Left lung (tissue), 14 donors: ENCODE measurements at places on chromosomes 4 and X. TPM values are rescaled to one million over a fixed set of nuclear protein-coding genes. Genes with fewer than 3 reads are reported as not detected.
A peak's percentile ranks its signal among the peaks of the same experiment; 100 is the strongest.

- DNase-seq = no peak
Observed at GRCh38 chr4:128006592-128006991, 41.4 kb downstream of the ABHD18 start.

DNA sequence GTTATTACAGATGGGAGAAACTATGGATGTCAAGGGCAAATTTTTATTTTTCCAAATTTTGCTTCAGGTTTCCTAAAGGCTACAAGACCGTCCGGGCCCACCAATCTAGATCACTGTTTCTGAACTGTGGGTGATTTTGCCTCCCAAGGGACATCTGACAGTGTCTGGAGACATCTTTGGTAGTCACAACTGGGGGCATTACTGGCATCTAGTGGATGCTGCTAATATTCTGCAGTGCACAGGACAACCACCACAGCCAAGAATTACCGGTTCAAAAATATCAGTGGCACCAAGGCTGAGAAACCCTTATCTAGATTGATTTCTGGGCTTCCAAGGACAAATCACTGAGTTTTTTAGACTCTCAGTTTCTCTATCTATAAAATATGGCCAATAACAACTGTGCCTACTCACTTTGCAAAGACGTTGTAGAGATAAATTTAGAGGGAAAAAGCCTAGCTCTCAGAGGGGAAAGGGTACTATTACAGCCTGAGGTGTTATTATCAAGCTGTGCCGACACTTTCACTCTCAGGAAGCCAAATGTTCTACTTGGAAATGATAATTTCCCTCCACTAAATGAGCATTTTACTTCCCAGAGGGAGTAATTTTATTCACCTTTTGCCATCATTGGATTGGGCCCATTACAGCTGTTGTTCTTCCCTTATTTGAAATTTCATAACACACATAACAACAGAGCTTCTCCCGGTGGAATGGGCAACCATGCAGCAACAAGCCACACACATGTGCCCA, 442.1 kb downstream of the CENPC start:
- no peak for DNase-seq

- DNase-seq = no peak
Observed at GRCh38 chr4:184384810-184385557, 89.4 kb downstream of the IRF2 start.

CENPVL1 gene
- polyA plus RNA-seq = not detected

IGSF1 gene
- 21.1 TPM for polyA plus RNA-seq

- no peak for DNase-seq
Observed at GRCh38 chr4:166535865-166536264, 662.8 kb downstream of the TLL1 start.

DNA sequence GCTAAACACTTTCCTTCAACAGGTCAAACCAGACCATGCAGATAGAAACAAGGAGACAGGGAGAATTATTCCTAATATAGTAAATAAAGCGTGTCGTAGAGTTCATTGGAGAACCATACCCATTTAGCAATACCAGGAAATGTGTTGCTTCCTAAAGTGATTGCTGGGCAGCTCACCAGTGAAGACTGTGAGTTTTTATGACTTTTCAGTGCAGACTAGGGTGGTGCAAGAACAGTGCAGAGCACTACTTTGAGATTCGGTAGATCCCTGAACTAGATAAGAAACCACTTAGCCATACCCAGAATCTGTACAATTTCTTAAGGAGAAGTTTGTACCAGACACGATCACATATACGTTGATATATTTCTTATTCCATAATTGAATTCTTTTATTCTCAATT, 87.4 kb downstream of the EMCN start:
- DNase-seq = no peak

DNA sequence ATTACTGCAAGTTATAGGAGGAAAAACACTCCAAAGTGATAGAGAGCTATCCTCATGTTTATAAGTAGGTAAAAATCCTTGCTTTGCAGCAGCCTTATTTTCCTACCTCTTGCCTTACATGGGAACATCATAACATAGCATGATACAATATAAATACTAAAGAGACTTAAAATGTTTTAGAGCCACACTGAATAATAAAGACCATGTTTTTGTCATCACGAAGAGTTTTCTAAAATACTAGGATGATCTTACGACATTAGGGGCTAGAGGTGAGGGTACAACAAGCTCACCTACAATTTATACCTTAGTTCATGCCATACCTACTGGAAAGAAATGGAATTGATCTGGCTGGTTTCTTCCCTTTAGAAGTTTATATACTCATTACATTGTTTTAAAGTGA, 184.8 kb downstream of the FBXW7 start:
- no peak for DNase-seq

DNA sequence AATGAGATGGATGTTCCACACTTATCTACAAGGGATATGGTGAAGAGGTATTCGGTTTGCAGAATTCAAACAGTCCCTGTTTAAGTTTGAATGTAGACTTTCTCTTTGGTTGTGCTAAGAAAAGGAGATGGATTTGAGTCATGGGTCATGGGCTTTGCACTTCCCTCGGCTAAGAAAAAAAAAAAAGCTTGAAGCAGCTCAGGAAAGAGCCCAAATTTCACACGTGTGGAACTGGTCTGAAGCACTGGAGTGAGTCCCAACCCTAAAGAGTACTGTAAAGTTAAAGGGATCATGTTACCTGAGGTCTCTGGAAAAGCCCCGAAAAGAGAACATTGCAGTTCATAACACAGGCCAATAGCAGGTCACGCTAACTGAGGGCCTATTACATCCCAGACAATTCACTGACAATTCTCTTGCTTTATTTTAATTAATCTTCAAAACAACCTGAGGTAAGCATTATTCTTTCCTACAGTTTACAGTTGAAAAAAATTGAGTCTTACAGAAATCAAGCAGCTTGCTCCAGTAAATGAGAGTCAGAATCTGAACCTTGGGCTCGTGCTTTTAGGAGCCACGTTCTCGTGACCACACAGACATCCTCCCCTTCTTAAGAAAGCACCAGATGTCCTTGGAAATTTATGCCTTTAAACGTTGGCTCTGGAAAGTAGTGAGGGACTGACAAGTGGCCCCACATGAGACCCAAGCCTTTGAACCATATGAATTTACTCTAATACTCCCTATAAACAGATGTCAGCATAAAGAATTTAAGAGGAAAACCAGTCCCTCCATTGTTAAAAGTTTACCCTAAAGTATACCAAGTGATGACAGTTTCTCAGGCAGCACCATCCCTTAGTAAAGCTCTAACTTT, 89.3 kb downstream of the MAD2L1 start:
- no peak for DNase-seq

DNA sequence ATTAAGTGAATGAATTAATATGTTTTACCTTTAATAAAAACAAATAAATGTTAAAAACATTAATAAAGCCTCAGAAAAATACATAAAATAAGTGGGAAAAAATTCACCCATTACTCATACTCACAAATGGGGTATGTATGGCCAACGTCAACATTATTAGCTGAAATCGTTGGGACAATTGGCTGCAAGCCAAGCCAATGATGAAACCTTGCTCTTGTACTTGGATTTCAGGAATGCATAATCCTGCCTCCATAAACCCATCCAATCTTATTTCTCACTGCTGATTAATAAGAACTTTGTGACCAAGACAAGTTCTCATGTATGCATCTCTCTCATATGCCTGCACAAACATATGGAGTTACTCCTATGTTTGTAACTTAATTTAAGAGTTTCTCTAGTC, 35.3 kb upstream of the ADAMTS3 start:
- no peak for DNase-seq

DNA sequence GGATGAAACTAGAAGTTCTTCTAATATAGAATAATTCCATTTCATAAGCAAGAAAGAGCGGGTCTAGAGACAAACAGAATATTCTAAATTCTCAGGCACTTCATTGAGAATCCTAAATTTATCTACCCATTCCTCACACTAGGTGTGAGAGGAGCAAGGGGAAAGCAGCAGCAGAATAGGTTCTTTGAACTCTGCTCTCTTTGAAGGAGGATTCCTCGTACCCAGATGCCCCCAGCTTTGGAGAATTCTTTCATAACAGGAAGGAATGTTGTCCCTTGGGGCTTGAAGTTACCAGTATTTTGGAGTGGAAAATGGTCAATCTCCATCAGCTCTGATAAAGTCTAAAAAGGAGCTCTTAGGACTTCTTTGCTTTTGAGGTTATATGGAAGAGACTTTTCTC, 59.7 kb upstream of the RASGEF1B start:
- DNase-seq = no peak

MAGT1 gene
- 74.5 TPM for polyA plus RNA-seq

- DNase-seq = no peak
Observed at GRCh38 chr4:176193126-176193525, 2.3 kb downstream of the SPATA4 start.

DNA sequence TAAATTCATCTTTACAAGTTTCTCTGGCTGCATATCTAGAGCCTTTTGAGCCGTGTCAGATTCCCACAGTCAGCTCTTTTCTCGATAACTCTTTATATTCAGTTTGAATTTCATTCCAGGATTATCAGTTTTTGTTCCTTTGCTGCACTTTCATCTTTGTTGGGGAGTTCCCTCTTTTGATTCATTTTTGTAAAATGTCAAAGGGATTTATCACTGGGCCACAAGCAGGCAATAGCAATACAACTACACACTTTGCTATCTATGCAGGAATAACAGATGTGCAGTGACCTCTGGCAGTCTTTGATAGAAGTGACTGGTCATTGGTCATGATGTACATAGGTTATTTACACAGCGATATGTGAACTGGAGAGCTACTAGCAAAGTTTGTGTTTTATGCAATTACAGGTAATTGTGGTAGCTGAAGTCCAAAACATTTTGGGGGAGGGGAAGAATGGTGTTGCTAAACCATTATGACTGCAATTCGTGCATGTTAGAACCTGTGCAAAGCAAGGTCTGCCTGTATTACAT, 43.8 kb downstream of the HPGDS start:
- DNase-seq = no peak

DNA sequence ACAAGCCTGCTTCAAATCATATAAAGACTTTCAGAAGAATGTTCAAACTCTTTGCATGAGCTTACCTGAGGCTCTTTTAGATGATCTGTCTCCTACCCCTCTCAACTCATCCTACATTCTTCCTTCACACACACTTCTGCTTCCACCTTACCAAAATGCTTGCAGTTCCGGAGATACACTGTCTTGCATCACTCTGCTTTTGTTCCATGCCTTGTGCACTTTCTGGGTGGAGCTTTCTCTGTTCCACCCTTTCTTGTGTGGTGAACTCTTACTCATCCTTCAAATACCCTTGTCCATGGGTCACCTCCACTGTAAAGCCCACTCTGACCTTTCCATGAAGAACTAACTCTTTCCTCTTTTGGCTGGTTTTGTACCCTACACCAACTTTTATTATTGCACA, 18.4 kb upstream of the MGST2 start:
- DNase-seq = no peak

GRCh38 chr4:81512001-81512756, 40.5 kb upstream of the RASGEF1B start:
- no peak for DNase-seq

GRCh38 chrX:29726811-29727210, 488.6 kb upstream of the MAGEB2 start:
- no peak for DNase-seq

GRCh38 chrX:94216738-94217137, 542.7 kb downstream of the FAM133A start:
- DNase-seq = no peak

DNA sequence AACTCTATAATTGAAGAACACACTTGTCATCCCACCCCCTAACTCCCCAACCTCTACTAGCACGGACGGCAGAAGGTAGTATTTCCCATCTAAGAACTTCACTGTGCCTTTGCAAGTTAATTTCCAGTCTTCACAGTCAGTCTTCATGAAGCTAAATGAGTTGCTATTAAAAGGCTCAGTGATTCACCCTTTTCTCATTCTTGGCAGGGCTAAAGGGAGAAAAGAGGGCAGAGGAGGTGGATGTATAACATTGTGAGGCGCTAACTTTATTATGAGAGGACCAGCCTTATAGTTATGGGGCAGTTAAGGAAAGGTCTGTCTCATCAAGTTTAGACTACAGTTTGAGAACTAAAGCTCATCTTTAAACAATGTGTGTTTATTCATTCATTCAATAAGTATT, 161.0 kb upstream of the S100G start:
- DNase-seq = no peak

EVC2 gene
- 11.0 TPM for polyA plus RNA-seq

TCEAL6 gene
- polyA plus RNA-seq = not detected

DNA sequence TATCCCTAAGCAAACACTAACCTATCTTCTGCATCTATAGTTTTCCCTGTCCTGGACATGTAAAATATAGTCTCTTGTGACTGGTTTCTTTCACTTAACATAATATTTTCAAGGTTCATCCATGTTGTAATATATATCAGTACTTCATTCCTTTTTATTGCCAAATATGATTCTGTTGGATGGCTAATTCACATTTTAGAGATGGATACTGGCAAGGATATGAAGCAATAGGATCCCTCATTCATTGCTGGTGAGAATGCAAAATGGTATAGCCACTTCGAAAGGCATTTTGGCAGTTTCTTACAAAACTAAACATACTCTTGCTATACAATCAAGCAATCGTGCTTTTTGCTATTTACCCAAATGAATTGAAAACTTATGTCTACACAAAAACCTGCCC, 6.7 kb downstream of the TCEAL9 start:
- no peak for DNase-seq

- DNase-seq = no peak
Observed at GRCh38 chr4:166143227-166143626, 270.2 kb downstream of the TLL1 start.

GRCh38 chr4:6561173-6561516, 13.8 kb upstream of the MAN2B2 start:
- DNase-seq = no peak

ARHGEF6 gene
- polyA plus RNA-seq = 20.4 TPM

F11 gene
- polyA plus RNA-seq = 2.8 TPM

IL15 gene
- 1.1 TPM for polyA plus RNA-seq

GRCh38 chr4:61385256-61385655, 185.1 kb downstream of the ADGRL3 start:
- DNase-seq = no peak

- DNase-seq = peak; percentile 52
Observed at GRCh38 chr4:118224243-118224829, 128.5 kb downstream of the PRSS12 start.

GLRA3 gene
- polyA plus RNA-seq = 0.03 TPM

FOXO4 gene
- 20.1 TPM for polyA plus RNA-seq

DNA sequence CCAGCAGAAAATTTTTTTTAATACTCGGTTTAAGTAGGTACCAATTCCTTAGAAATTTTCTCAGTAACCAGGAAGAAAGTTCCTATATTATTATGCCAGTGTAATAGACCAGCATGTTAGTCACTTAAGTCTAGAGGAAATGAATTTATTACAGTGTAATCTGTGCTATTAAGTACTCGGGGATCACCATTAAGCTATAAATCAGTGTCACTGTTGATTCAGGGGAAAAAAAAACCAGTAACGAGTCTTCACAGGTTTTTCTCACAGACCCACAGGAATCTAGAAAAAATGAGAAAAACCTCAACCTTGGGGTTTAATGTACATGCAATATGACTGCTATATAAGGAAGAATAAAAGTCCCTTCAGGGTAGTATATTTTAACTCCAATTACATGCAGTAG, 138.3 kb upstream of the IL1RAPL2 start:
- no peak for DNase-seq

- DNase-seq = no peak
Observed at GRCh38 chr4:41160012-41160789, 54.1 kb downstream of the APBB2 start.

GRCh38 chr4:10019521-10020051, 1.7 kb downstream of the SLC2A9 start:
- no peak for DNase-seq

- DNase-seq = no peak
Observed at GRCh38 chrX:153908219-153908860, 3.9 kb downstream of the AVPR2 start.

GRCh38 chr4:96543346-96543745, 703.5 kb downstream of the PDHA2 start:
- no peak for DNase-seq
